ENCODE measurements at places on chromosomes 5 and 9.

DNA sequence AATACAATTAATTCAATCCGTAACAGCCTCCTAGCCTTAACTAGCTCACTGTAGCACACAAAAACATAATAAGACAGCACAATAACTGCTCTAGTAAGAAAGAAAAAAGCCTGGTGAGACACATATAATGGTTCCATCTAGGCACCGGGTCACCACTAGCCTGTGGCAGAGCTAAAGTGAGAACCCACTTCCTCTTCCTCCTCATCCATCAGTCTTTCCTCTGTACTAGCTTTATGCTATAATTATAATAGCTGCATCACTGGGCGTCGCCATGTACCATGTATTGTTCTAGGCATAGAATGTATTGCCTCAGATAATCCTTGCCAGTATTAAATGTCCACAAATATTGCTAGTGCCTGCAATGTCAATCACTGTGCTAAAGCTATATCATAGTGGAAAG is 23.1 kb downstream of the ADRB2 start:
- DNase-seq = no peak

GRCh38 chr5:102845041-102845440 is 89.9 kb downstream of the PAM start:
- no peak for DNase-seq

DNA sequence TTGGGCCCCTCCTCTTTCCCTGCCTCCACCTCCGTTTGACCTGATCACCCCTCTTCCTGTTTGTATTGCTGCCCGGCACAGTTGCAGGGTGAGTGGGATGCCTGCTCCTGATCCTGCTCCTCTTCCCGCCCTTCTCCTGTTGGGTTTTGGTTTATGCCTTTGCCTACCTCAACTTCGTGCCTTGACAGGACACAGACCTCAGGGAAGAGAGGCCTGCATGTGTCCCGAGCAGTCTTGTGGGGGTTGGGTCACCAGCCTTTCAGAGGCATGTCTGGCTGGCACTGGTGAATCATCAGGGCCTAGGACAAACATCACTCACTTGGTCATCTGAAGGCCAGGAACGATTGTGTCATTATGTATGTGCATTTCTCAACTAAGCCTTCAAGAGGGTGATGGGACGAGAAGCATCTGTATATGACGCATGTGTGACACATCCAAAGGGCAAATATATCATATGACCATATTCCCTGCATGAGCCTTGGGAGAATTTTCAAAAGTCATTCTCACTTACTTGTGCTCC is 56.9 kb downstream of the NPR3 start:
- DNase-seq = peak; percentile 92

- no peak for DNase-seq
These were observed 2.0 kb upstream of the LCN10 start for GRCh38 chr9:136744773-136745172.

DNA sequence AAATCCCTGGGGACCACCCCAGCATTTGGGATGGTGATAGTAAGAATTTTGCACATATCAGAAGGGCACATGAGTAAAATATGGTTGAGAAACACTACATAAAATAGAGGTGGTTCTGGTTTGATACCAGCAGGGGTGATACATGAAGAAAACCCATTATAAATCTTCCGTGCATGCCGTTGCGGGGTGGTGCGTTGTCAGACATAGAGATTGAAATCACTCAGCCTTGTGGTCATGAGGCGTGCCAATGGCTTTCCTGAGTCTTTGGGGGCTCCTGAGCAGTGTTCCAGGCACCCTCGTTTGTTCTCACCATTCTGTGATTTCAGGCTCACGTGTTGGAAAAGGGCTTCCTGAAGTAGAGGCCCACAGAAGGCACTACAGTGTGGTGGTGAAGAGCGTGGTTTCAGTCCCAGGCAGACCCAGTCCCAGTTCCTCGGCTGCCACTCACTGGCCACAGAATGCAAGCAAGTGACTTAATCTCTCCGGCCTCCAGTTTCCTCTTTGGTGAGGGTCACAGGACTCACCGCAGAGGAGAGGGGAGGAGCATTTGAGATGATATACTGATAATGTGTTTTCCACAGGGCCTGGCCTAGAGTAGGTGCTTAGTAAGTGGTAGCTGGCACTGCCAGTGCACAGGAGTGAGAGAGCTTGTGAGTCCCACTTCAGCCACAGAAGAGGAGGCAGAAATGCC is 20.5 kb upstream of the GLRX start:
- peak; percentile 95 for DNase-seq

GRCh38 chr5:139763930-139764791 is 31.4 kb upstream of the PSD2 start:
- no peak for DNase-seq

GRCh38 chr5:35172533-35172932 is 57.8 kb downstream of the PRLR start:
- DNase-seq = no peak

DNA sequence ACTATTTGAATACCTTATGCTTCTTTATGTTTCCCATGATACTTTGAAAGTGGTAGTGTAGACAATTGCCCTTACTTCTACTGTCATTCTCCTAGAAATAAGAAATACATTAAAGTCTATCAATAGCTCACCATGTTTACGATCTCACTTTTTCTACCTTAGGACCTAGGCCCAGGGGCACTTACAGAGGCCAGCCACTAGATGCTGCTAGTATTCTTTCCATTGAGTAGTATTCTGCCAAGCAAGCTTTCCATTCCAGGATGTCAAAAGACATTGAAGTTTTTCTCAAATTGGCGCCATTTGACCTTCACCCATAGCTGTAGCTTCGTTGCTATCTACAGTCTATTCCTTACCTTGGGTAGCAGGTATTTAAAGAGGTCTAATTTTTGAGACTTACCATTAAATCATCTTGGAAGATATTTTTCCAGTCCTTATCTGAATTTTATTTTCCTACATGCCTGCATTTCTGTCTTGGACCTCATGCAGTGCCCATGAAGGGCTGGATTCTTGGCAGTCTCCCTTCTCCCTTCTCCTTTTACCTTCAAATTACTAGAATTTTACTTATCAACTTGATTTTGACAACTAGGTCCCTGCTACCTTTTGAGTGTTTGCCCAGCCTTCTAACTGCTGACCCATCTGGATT is 246.0 kb upstream of the NUDT12 start:
- DNase-seq = peak; percentile 75

GRCh38 chr9:132042324-132042723 is 37.3 kb downstream of the MED27 start:
- peak; percentile 96 for DNase-seq

DNA sequence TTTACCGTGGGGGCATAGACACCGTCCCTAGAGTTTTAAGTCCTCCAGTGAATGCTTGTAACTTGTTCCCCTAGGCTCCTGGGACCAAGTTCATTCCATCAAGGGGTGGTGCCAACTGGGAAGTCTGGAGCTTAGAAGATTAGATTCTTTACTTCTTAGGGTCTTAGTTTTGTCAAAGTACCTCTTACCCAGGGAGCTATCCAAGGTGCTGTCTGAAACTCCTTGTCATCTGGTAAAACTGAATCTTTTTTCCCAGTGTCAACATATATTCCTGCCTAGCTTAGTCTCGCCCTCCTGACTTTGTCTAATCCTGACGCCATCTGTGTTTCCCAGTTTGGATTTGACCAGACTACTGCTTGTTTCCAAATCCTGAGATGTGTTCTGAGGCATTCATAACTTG is 41.6 kb downstream of the MAMDC2 start:
- DNase-seq = no peak

DNA sequence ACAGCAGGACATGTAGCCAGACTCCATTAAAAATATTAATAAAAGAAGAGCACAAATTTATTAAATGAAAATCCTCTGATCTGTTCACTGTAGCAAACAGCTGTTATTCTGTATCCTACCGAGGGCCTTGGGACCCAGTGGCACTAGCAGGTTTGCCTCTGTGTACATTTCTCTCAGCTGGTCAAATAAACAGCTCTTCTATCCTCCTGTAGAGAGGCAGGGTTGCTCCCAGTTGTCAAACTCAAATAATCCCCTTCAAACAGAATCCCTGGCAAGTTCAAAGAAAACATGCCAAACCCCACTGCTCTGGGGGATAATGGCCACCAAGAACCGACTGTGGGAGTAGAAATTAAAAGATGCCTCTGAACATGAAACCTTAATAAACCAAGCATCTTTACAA is 1262.0 kb upstream of the DMAC1 start:
- no peak for DNase-seq

DNA sequence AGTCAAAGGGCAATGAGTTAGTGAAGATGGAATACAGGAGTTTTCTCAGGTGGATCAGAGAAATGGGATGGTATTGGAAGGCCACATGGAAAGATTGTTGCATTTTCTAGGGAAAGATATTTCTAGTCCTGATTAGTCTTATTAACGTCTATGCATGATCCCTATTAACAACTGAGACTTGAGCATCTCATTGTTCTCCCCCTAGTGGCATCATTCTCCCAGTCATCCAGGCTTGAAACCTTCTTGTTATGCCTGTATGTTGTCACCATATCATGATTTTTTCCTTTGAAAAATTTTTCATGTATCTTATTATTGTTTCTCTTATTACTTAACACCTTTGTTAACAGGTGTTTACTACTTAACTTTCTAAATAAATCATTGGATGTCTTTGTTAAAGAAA is 34.4 kb downstream of the KIF2A start:
- no peak for DNase-seq

GRCh38 chr5:41509399-41510175 is 814 bp downstream of the PLCXD3 start:
- no peak for DNase-seq

DNA sequence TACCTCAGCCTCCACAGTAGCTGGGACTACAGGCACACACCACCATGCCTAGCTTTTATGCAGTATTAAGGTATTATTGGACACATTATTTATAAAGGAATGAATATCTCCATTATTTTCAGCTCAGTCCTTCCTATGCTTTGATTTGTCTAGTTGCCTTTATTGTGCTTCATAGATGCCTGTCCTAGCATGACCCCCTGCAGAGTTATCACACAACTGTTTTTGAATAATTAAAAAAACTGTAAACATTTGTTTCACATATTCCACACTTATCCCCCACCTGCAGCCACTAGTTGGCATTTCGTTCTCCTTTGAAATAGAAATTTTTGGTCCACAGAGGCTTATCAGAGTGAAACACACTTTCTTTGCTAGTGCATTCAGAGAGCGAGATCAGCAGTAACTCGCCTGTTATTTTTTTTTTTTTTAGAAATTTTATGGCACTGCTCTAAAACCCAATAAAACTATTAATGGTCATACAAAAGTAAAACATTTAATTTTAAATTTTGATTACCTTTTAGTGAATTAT is 151.8 kb upstream of the RASA1 start:
- no peak for DNase-seq

DNA sequence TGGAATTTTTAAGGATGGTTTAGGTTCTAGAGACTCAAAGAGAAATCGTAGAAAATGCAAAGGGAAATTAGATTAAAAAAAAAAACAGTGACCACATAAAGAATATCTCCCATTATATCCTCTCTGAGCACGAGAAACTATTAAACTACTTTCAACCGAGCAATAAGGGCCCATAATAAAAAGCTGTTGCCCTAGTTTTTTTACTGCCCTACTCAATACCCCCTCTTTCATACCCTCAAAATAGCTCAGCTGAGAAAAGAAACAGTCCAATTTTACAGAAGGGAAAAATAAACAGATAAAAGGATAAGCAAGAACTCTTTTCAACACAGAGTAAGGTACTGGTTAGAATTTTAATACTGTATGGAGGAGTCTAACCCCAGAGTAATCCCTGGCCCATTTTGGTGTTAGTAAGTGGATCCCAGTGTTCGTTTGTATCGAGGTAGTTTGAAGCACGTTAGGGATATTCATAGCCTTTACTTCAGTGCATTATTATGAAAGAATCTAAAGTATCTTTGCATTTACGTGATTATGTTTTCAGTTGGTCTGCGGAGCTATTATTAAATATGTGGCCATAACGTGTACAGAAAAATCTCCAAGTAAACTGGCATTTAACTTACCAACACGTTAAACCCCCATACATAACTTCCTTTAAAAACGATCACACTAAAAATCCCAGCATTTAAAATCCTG is 980 bp upstream of the RHOBTB3 start:
- no peak for DNase-seq

DNA sequence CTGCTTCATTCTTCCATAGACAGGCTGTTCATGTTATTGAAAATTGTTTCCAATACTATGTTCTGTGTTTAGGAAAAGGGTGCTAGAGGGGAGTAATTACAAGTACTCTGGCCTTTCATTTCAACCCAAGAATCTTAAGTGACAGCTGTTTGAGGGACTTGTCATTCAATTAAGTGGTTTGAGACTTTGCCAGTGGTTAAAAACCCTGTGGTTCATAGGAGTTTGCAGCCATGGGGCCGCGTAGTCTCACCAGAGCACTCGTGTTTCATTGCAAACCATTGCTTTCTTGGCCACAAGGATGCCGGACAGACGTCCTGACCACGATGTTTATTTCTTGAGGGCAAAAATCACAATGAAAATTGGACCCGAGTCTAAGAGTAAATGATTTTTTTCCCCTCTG is 248.8 kb downstream of the NNT start:
- peak; percentile 36 for DNase-seq

GRCh38 chr5:74075501-74076484 is 449.8 kb downstream of the ARHGEF28 start:
- no peak for DNase-seq

- DNase-seq = no peak
These were observed 27.0 kb upstream of the IFNB1 start for GRCh38 chr9:21104787-21105186.

- DNase-seq = no peak
These were observed 219.1 kb upstream of the PCSK5 start for GRCh38 chr9:75671354-75671753.

DNA sequence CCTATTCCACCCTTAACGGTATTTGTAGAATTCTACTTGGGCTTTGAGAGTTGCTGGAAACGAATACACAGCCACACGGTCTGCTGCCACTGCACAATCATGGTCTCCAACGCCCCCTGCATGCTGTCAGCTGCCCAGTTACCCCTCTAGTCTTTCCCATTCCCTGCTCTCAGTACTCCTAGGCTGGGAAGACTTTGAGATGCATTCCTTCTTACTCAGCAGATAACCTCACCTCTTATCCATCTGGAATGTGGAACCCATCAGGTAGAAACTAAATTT is 92.8 kb downstream of the ANKH start:
- DNase-seq = no peak

DNA sequence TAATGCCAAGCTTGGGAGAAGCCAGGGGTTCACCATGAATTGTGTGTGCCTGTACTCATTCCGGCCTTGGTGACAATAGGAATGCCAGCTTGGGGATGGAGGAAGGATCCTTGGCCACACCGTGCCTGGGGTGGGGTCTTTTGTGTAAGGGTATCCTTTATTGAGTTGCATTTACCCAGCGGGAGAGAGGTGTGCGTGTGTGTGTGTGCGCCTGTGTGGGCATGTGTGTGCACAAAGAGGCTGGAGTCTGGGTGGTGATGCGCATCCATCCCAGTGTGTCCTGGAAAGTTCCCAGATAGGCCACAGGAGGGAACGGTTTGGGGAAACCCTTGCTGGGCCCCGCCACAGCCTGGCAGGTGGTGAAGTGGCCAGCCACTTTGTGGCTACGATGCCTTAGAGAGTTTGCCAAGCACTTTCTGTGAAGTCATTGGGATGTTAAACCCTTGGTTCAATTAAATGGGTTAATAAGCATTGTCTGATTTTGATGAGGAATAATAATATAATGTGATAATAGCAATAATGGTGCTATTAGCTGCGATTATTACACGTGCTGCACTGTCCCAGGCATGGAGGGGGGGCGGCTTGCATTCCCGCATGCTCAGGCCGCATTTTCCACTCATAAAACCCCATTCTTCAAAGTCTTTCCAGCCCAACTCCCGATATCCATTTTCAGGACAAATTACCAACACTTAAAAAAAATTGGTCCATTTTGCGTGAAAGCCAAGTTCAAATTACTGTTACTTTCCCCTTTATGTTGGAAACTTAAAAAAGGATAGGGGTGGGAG is 13.7 kb downstream of the PITX1 start:
- no peak for DNase-seq
